Thoracic aorta (tissue), 2 donors: ENCODE measurements at places on chromosomes 7 and 10.

DNA sequence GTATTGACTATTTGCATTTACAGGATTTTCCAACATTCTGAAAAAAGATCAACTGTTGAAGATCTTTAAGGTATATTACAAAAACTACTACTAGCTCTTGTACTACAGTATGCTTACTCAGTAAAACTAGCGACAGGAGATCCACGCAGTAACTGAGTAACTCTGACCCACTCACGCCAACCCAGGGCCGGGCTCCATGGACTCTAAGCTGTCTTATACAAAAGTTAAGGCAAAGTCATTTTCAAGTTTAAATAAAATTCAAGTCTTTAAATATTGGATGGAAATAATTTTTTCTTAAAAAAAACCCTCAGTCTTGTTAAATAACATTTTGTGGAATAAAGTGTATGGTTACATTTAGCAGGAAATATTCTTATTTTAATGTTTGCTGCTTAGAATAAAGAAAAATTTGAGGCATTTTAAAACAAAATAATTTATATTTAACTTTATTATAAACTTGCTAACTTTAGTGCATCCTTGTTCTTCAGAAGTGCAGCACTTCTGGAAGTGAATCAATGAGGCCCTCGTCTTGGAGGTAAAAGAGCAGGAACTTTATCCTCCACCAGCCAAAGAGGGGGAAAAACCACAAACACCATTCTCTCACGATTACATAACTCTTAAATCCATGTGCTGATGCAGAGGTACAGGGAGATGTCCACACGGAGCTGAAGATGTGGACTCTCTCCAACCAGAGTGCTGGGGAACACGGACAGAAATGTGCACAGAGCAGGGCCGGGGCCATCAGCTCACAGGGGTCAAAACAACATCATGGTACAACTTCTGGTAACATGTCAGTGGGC, 119.9 kb downstream of the LARP4B start:
- no peaks in the 10 kb centered on the region for H3K4me1 ChIP-seq
- no peaks in the 10 kb centered on the region for H3K27me3 ChIP-seq
- peaks cover 59% of the 10 kb centered on the region for H3K36me3 ChIP-seq
- no peak overlapping the region for H3K27ac ChIP-seq
- no peak overlapping the region for H3K4me3 ChIP-seq
- no peak for DNase-seq

- H3K27ac ChIP-seq = peak overlapping the region; percentile 99
- no peaks in the 10 kb centered on the region for H3K27me3 ChIP-seq
- no peaks in the 10 kb centered on the region for H3K36me3 ChIP-seq
- peaks cover 31% of the 10 kb centered on the region for H3K4me1 ChIP-seq
- peak overlapping the region; percentile 78 for H3K4me3 ChIP-seq
Observed at GRCh38 chr10:78973901-78974616, 94.7 kb upstream of the ZMIZ1 start.

DNA sequence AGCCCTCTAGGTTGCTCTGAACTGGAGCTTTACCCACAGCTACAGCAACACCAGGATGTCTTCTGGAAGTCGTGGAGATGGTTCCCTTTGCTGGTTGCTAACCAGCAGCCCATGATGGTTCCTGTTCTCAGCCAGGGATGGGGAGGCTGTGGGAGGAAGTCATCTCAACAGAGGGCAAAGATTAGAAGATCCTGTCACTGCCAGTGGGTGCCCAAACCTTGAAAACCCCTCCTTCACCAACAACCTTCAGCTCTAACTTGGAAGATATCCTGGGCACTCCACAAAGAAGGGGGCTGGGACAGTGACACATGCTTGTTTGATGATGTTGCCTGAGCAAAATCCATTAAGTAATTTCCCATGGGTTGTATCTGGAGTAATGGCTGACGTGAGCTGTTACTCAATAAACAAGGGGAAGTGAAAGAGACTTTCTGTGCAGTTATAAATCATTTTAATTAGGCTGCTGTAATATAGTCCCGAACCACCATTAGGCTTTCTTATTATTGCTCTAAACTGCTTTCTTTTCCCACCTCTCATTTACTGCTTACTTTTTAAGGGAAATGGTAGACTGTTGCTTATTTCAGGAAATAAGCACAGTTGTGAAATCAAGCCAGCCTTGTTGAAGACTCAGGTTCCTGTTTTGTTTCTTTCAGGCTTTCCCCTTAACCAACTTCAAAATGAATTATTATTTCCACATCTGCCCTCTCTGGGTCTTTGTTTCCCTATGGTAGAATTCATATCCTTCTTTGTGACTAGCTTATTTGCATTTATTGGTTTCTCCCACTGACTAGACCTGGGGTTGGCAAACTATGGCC, 124.8 kb downstream of the PPP1R17 start:
- no peaks in the 10 kb centered on the region for H3K4me1 ChIP-seq
- H3K36me3 ChIP-seq = no peaks in the 10 kb centered on the region
- DNase-seq = no peak
- H3K27me3 ChIP-seq = no peaks in the 10 kb centered on the region
- no peak overlapping the region for H3K27ac ChIP-seq

- peak; percentile 43 for DNase-seq
- no peak overlapping the region for H3K4me3 ChIP-seq
- no peaks in the 10 kb centered on the region for H3K27me3 ChIP-seq
- H3K36me3 ChIP-seq = no peaks in the 10 kb centered on the region
- H3K4me1 ChIP-seq = peaks cover 26% of the 10 kb centered on the region
Observed at GRCh38 chr7:106421181-106421762, 136.5 kb upstream of the NAMPT start.

GRCh38 chr10:75347186-75347585, 54.4 kb downstream of the ZNF503 start:
- H3K36me3 ChIP-seq = no peaks in the 10 kb centered on the region
- no peaks in the 10 kb centered on the region for H3K4me1 ChIP-seq
- H3K27me3 ChIP-seq = no peaks in the 10 kb centered on the region
- DNase-seq = no peak
- H3K27ac ChIP-seq = no peak overlapping the region
- H3K4me3 ChIP-seq = no peak overlapping the region

DNA sequence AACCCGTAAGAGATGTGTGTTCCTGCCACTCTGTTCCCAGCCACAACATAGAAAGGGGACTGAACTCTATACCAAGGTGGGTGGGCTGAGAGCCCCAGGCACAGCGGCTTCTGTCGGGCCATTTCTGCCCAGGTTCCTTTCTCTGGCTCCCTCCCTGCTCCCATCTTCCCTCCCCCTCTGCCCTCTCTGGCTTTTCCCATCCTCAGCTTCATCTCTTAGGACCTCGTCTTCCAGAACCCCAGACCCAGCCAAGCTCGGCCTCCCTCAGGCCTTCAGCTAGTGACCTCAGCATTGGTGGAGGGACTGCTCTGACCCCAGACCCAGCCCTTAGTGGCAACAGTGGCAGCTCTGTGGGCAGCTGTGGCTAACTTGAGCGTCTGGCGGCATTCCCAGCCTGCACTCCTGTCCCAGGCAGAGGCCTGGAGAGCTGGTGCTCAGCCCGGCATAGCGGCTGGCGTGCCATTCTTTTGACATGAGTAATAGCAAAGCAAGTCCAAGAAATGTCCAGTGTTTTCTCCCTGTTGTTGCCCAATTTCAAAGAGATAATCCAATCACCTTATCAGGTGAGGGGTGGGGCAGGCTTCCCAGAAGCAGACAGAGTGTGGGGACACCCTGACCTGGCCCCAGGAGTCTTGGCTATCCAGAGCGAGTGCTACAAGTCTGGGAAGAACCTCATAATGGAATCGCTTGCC, 15.9 kb downstream of the PTPRE start:
- peaks cover 72% of the 10 kb centered on the region for H3K4me1 ChIP-seq
- H3K27me3 ChIP-seq = no peaks in the 10 kb centered on the region

- DNase-seq = no peak
- no peaks in the 10 kb centered on the region for H3K36me3 ChIP-seq
- peaks cover 8% of the 10 kb centered on the region for H3K4me1 ChIP-seq
- no peaks in the 10 kb centered on the region for H3K27me3 ChIP-seq
- H3K27ac ChIP-seq = no peak overlapping the region
Observed at GRCh38 chr7:88758381-88759229, 895 bp upstream of the ZNF804B start.

DNA sequence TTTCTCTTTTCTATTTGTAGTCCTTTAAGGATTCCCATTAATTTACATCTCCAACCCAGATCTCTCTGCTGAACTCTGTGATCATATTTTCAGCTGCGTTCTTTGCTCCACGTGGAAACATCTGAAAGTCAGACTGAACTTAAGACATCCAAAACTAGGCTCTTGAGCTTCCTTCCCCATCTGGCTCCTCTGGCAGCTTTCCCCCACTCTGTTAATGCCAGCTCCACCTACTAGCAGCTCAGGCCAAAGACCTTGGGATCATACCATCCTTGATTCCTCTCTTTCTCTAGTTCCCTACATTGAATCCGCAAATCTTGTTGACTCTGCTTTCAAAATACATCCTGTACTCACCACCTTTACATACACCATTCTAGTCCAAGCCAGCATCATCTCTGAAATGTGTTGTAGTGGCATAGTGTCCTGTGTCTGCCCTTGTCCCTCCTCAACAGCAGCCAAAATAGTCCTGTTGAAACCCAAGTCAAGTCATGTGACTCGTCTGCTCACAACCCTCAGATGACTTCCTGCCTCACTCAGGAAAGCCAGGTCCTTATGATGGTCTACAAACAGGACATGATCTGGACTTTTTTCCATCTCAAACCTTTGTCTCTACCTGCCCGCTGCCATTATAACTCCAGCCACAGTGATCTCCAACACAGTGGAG, 7.0 kb downstream of the REEP3 start:
- no peaks in the 10 kb centered on the region for H3K27me3 ChIP-seq
- no peak for DNase-seq
- no peaks in the 10 kb centered on the region for H3K36me3 ChIP-seq

DNA sequence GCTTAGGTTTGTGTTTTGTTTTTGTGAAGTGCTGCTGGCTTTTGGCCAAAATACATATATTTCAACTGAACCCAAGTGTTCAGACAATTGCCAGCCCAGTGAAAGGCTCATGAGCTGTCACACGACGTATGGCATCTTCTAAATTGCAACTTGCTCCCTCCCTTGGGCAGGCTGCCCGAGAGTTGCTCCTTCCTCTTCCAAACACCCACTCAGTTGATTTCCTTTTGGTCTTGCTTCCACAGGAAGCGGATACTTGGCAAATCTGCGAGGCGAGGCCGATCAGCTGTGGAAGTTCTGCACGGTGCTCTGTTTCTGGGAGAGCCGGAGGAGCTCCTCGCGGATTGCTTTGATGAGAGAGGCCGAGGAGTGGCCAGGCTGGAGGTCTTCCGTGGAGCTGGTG, 39.6 kb upstream of the ATP6V0A4 start:
- H3K27ac ChIP-seq = no peak overlapping the region
- H3K4me1 ChIP-seq = no peaks in the 10 kb centered on the region
- H3K27me3 ChIP-seq = no peaks in the 10 kb centered on the region
- no peaks in the 10 kb centered on the region for H3K36me3 ChIP-seq

DNA sequence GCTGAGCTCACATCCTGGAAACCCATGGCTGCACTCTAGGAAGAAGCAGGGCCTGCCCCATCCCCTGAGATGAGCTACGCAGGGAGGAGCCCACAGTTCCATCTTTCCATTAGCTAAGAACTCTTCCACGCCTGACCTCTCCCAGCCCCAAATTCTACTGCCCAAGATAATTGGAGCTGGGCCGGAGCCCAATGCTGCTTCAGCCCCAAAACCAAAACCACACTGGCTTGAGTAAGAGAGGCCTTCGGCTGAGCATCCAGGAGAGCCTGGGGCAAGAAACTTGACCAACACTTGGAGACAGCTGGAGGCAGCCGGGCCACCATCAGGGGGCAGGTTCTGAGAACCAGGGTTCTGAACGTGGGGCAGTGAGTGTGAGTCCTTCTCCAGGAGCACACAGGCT, 116.1 kb upstream of the ZMIZ1 start:
- no peak overlapping the region for H3K4me3 ChIP-seq
- H3K27me3 ChIP-seq = no peaks in the 10 kb centered on the region
- H3K4me1 ChIP-seq = no peaks in the 10 kb centered on the region
- no peaks in the 10 kb centered on the region for H3K36me3 ChIP-seq
- H3K27ac ChIP-seq = no peak overlapping the region
- no peak for DNase-seq

DNA sequence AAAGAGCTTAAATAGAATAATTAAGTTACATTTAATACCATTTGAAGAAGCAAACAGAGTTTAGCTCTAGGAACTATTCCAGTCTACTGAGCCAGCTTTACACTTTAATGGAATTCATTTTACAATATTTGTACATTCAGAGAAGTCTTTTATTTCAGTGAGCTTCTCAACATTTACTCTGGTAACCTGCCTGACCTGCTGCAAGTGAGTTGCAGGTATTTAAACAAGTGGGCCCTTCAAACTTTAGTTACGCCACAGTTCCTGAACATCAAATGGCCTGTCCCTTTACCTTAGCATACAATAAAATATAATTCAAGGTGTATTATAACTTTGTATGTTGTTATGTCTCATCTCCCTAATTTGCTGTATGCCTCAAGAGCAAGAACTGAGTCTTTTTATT, 121.6 kb upstream of the SEMA3C start:
- no peaks in the 10 kb centered on the region for H3K27me3 ChIP-seq
- peaks cover 9% of the 10 kb centered on the region for H3K4me1 ChIP-seq
- no peak overlapping the region for H3K27ac ChIP-seq
- H3K4me3 ChIP-seq = no peak overlapping the region

DNA sequence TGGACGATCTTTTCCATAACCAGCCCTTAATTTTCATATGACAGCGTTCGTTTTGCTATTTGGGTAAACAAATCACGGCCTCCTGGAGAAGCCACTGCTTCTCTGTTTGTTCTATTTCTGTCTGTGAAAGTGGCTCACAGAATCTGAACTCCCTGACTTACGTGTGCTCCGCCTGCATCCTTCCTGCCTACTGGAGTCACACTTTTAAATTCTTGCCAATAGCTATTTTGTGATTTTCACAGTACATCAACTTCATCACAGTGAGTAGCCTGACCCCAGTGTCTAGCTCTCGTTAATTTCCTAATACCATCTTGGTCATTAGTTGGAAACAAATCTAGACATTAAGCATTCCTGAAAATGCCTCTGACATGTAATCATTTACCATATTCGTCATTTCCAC, 49.0 kb upstream of the NPS start:
- no peaks in the 10 kb centered on the region for H3K4me1 ChIP-seq
- no peaks in the 10 kb centered on the region for H3K36me3 ChIP-seq
- no peak for DNase-seq
- no peak overlapping the region for H3K4me3 ChIP-seq
- H3K27me3 ChIP-seq = no peaks in the 10 kb centered on the region

DNA sequence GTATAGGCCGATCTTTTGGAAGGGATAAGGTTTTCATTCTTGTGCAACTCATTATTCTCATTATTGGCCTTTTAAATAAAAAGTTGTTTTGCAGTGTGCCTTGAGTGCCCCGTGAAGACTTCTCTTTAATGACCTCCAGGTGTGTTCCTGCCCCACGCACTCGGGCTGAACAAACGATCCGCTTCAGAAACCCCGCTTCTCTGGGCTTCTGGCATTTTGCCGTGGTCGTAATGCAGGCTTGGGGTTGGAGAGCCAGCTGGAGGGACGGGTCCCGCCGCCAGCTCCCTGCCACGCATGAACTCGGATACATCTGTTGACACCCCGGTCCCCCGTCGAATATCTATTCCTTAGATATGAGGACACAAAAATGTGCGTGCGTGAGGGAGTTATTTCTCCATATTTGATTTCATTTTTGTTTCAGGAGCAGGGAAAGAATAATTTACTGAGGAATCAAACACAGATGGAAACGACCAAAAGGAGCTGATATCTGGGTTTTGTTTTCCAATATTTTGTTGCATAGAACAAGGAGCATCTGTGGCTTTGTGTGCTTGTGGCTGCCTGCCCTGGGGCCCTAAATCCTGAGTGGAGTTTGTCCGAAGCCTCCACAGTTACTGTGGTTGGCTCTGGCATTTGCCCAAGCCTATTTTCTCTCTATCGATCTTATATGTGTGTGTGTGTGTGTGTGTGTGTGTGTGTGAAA, 17.0 kb upstream of the TTYH3 start:
- H3K4me3 ChIP-seq = peak overlapping the region; percentile 64
- H3K36me3 ChIP-seq = no peaks in the 10 kb centered on the region
- peak overlapping the region; percentile 86 for H3K27ac ChIP-seq
- DNase-seq = no peak
- H3K4me1 ChIP-seq = peaks cover 25% of the 10 kb centered on the region
- H3K27me3 ChIP-seq = no peaks in the 10 kb centered on the region
